Urinary bladder (tissue), 4 donors: ENCODE measurements at places on chromosomes 4 and X.

GRCh38 chrX:74015379-74016019, 288.5 kb upstream of the ZCCHC13 start:
- DNase-seq: peak; percentile 0

DNA sequence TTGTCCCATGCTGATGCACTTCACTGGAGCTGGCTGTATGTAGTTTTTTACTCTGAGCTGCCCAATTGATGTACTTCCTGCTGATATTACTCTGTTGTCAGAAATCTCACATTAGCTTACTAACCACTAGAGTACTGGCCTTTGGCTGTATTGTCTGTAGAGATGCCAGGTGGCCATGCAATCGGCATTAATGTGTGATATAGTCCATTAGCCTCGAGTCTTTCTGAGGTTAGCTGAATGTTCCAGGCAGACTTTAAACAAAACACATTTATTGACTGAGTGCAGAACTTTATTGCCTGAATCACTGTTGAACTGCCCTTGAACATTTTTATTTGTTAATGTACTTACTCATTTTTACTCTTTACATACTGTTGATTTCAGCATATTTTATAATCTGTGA, 335.2 kb downstream of the PCDH10 start:
- no peak for DNase-seq

- no peak for DNase-seq
These were observed 12.7 kb downstream of the TKTL1 start for GRCh38 chrX:154308108-154308946.

DNA sequence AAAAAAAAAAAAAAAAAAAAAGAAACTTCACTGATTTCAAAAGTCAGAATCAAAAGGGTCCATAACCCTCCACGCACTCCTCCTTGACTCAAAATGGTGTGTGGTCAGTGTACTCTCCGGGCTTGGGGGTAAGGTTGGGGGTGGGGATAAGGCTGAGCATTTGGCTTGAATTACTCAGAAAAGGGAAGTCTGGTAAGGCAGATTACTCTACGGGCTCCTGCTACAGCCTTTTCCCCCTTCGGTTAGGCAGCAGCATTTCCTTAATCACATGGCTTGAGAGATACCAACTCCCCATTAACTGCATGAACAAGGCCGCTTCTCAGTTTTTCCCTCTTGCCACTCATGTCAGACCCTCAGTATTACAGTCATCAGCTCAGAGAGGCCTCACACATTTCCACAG, 135.4 kb upstream of the DUSP21 start:
- no peak for DNase-seq

DNA sequence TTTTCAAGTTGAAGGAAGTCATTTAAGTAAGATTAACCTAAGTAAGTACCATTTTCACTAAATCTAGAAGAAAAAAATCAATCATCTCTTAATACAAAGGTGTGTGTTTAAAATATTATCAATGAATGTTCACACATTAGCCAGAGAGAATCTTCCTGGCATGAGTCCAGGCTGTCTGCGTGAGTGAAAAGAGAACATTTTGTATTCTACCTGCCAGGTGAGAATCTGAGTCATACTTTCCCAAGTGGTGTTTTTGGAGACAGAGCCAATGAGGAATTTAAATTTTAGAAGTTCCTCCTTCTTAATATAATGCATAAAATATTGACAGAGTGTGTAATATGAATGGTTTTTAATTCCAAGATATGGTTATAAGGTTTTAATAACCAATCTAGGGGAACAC, 371.8 kb upstream of the NR3C2 start:
- no peak for DNase-seq

GRCh38 chr4:25743971-25744370, 88.3 kb downstream of the SLC34A2 start:
- DNase-seq: no peak

DNA sequence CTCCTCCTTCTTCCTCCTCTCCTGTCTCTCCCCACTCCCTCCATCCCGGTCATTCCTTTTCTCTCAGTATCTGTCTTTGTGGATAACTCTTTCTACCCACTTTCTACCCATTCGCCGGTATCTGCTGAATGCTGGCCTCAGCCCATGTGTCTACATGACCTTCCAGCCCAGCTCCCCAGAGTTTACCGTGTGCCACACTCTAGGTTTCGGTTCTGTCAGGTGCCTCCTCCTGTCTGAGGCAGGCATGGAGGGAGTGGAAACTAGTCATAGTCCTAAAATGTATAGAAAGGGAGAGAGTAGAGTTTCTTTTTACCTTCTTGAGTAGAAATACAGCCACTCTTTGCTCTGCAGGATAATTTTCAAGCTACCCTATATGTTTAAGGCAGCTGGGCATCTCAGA, 33.5 kb upstream of the SCRG1 start:
- no peak for DNase-seq

DNA sequence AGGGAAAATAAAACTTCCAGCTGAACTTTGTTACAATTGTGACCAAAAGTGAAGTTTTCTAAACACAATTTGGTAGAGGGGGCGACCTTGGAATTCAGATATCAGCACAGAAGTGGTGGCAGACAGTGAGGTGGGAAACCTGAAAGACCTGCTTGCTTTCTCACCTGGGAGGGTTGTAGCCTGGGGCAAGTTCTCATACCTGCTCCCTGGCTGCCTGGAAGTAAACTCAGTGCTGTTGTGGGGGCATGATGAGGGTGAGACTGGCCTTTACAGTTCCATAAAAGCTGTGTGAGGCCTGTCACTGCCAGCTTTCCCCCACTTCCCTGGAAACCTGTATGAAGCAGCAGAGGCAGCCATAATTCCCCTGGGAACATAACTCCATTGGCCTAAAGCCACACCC, 1180.2 kb downstream of the FAM133A start:
- DNase-seq: no peak

- DNase-seq: no peak
These were observed 10.8 kb upstream of the SFRP2 start for GRCh38 chr4:153799694-153800074.

- no peak for DNase-seq
These were observed 65.8 kb upstream of the PRPS1 start for GRCh38 chrX:107562482-107562881.

DNA sequence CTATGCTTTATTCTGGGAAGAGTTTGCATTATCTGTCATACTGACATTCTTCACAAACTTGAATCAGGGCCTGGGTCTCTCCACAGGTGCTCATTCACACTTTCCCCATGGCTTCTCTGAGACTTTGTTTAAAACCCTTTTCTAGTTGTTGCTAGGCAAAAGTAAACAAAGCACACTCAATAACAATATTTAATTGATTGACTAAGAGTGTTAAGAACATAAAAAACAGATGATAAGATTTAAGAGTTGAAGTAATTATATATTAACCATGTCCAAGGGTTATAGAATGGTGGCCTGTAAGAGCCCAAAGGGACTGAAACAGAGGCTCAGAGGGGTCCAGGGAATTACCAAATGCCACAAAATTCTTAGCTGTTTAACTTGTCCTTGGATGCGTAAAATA, 7.1 kb downstream of the MAOA start:
- no peak for DNase-seq

DNA sequence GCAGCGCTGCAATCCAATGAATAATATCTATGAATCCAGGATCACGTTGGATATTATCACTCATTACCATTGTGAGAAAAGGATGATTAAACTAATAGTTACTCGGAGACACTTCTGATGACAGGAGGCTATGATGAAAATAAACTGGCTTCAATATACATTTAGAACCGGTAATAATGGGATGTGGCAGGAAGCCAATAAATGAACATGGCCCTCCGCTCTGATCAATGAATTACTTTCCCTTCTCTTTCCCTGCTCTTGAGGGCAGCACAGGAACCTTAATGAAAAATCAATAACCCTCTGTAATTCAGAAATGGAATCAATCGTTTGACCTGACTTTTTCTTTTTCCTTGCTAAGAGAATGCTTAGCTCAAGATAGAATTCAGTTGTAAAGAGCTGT, 103.9 kb upstream of the PAQR3 start:
- DNase-seq: no peak

DNA sequence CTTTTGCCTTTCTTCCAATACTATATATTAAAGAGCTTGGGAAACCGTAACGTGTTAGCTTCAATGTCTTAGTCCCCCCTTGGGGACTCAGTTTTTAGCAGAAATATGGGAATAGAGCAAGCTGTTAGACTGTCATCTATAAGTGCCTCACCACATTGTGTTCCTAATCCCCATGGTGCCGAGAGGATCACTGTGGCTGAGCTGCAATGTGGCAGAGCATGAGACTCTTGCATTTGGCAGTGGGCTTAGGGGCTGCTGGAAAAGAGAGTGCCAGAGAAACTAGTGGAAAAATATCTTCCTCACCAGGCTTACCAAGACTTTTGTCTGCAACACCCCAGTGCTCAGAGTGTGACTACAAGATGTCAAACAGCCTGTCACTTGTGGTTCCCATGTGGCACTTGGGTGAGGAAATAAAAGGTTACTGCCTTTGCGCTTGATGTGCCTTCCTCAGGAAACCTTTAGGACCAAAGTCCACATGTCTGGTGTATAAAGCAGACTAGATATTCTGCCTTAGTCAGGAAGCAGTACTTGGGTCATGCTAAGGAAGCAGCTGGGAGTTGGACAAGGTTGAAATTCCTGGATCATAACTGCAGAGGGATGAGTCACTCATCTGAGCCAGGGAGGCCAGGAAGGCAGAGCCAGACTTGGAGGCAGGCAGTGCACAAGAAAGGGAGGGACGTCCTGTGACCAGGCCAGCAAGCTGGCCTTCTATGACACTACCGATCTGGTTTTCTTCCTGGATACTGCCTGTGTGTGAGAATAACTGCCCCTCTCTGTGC, 9.7 kb upstream of the MAGEA4 start:
- DNase-seq: no peak

GRCh38 chr4:7361280-7361895, 73.3 kb downstream of the PSAPL1 start:
- no peak for DNase-seq

DNA sequence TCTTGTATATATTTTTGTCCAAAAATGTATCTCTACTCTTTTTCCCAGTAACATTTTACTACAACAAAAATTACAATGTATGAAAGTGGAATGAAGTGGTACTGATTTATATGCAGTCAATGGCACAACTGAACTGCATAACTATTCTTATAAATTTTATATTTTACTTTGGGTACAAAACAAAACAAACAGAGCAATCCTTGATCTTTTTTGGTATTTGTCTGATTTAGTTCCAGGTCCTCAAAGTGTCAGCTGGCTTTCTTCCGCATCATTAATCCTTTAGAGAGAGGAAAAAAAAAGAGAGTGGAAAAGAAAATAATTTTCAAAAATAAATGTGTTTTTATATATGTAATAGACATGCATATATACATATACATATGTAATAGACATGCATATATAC, 252.4 kb upstream of the SLIT2 start:
- DNase-seq: no peak

DNA sequence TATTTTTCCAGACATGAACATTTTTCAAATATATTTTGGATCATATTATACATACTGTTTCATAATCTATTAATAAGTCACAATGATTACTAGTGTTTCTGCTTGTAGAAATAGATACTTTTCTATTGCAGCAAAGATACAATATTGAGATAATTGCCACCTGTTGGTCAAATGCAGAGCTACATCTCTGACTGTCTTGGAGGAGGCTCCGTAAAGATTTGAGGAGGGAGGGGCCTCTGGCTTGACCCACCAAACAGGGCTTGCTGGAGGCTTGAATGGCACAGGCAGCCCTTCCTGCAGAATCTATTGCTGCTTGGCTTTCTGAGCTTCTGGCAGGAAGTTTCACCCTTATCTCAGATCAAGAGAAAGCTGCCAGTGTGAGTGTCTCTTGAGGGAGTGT, 99.3 kb upstream of the ARMCX2 start:
- DNase-seq: peak; percentile 2

DNA sequence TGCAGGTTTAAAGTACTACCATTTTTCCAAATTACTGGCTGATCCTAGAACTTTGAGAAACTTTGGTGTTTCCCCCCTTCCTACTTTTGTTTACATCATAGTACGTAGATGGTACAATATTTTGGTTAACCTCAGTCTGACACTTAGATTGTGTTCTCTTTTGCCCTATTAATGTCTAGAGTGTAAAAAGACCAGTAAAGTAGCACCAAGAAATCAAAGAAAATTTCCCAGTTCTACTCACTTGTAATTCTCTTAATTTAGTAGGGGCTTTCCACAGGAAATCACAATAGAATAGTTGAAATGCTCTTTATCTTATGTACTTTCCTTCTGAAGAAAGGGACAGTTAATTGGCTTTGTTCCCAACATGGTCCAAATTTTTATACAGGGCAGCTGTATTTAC, 51.6 kb downstream of the NFKB1 start:
- DNase-seq: no peak

DNA sequence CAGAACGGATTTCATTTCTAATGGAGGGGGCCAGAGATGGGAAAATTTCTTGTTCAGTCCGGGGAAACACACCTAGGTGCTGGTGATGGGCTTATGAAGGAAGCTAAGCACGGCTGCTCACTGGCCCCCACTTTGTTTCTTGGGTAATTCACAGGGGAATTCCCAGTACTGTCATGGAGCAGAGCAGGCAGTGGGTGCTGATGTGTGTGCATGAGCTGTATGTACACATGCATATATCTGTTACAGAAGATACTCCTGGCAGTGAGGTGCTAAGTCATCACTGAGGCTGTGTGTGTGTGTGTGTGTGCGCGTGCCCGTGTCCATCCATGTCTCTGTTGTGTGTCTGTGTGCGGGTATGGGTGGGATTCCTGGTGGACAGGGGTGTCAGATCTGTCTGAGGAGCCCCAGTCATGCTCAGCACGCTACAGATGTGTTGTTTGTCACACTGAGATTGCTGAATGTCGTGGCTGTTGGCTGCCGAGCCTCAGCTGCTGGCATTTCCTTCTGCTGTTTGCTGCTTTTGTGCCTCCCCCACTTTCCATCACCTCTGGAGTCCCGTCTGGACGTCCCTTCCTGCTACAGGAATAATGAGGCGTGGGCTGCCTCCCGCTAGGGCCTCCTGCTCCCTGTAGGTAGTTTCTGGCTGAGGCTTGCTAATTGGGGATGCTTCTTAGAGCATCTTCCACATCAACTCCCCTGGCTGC, 53.3 kb downstream of the JADE1 start:
- no peak for DNase-seq

GRCh38 chr4:185896817-185897488, 85.0 kb upstream of the SORBS2 start:
- peak; percentile 25 for DNase-seq

GRCh38 chr4:124433044-124433443, 279.5 kb downstream of the ANKRD50 start:
- no peak for DNase-seq

GRCh38 chr4:1752284-1753041, 31.1 kb downstream of the TACC3 start:
- no peak for DNase-seq

DNA sequence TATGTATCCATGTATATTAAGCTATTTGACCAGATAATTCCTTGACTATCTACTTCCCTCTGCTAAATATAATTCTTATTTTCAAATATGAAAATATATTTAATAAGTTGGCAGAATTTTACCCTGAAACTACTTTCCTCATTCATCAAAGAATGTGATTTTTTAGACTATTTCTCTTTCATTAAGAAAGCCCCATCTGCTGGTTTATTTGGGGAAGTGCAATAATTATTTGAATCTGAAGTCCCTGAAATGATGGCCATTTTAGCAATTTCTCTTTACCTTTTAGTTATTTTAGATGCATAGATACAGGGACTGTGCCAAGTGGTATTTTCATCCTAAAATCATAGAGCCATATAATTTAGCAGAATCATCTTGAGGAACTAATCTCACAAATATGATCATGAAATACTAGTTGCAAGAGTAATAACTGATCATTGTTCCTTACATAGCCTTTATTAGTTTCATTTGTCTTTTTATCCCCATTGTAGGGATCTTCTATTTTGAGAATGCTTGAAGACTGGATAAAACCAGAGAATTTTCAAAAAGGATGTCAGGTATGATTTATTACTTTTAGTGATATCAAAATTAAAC, 39.0 kb downstream of the ENPEP start:
- DNase-seq: no peak

GRCh38 chrX:99901091-99901490, 509.0 kb downstream of the PCDH19 start:
- no peak for DNase-seq
